ENCODE measurements at places on chromosomes 1 and 21.
A peak's percentile ranks its signal among the peaks of the same experiment; 100 is the strongest.

- no peak for DNase-seq
Observed at GRCh38 chr1:82343381-82343780, 542.6 kb downstream of the ADGRL2 start.

DNA sequence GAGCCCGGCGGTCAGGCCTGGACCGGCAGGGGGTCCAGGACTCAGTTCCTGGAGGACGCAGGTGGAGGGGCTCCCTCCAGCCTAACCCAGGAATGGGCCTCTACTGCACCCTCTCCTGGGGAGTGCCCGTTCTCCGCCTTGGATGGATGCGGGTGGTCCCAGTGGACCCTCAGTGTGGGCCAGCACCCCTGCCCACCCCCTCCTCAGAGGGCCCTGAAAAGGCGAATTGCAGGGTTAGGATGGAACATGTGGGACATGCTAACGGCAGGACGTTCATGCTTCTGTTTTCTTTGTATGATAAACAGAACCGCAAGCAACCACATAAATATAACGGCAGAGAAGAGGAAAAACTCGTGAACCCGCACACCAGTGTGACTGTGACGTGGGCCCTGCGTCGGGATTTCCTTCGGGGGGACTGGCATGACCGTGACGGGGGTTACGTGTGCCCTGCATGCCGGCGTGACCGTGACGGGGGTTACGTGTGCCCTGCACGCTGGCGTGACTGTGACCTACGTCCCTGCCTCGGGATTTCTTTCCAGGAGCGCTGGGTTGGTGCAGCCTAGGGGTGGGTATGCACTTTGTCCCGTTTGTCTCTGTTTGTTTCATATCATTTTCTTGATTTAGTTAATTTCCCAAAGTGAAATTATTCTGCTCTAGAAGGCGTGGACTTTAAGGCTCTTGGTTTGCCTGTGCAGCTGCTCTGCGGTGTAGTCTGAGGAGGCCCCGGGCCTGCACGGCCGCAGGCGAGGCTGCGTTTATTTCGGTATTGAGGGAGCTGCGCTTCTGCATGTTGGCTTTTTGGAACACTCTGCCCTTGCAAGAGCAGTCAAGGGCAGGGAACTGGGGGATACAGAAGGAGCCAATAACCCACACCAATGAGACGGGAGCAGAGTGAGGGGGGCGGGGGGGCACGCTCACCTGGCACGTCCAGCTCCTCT, 3.1 kb downstream of the FTCD start:
- peak; percentile 1 for DNase-seq

DNA sequence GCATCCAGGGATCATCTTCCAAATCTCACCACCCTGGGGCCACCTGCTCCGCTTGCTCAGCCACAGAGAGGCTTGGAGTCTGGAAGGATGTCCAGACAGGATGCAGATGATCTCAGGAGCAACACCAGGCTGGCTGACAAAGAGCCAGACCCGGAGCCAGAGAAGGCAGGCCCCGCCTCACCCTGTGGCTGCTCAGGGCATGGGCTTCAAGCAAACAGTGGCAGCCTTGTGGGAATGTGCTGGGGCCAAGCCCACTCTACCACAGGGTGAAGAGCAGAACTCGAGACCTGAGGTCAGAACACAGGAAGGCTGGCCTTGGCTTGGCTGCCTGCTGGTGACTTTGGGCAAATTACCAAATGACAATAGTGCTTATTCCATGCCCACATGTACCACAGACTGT, 45.5 kb downstream of the MRPL37 start:
- DNase-seq = no peak

GRCh38 chr1:174982971-174983689, 16.6 kb upstream of the CACYBP start:
- DNase-seq = no peak

- DNase-seq = no peak
Observed at GRCh38 chr1:88375977-88376376, 308.1 kb upstream of the PKN2 start.

DNA sequence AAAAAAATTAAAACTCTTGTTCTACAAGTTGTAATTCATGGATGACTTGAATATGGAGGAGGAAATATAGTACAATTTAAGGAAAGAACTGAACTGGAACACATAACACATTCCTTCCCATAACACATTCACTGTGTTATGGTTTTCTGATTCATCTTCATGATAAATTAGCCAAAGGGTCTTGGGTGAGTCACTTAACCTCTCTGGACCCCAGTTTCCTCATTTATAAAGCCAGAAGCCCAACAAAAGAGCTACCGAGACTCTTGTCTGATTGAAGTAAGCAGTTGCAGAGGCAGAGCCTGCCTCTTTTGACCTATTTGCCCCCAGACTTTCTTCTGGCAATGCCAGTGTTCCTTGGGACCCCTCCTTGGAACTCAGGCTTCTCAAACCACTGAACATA, 161.9 kb upstream of the KCTD3 start:
- DNase-seq = no peak

DNA sequence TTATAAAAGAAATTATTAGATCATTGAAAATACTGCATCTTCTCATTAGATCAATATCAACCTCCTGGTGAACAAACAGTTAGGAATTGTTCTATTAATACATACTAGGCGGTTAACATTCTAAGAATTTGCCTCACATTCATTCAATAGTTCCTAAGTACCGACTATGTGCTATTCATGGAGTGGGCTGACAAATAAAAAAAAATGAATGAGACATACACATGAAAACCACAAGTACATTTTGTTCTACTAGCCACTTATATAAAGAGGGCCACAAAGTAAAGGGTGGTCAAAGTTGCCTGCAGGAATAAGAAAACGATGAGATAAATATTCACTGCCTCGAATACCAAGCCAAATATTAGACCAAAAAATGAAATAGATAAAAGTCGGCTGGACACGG, 294.4 kb downstream of the SDCCAG8 start:
- DNase-seq = no peak

DNA sequence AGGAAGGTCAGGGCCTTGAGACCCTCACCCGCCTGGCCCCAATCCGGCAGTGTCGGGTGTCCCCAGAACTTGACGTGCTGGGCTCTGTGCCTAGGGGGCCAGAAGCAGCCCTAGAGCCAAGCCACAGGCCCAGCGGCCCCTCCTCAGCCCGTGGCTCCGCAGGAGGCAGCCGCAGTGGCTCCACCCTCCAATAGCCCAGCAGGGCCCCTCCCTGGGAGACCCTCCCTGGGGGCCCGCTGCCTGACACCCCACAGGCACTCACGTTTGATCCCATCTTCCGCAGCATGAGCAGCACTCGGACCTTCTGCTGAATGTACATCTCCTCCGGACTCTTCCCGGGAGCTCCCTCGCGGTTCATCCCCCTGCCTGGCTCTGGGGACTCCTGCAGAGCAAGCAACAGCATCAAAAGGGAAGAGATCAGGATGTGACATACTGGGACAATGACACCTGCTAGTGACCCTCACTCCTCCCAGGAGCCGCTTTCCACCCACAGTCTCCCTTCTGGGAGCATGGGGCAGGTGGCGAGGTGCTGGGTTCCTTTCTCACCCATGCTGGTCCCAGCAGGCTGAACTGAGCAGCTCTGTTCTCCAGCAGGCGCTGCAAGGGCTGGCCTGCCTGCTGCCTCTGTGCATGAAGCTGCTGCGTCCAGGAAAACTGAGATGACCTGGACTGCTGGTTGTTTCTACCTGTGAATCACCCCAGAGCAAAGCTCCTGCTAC, 38.2 kb downstream of the CTNNBIP1 start:
- DNase-seq = no peak

- no peak for DNase-seq
Observed at GRCh38 chr1:111735858-111736544, 3.2 kb downstream of the INKA2 start.

GRCh38 chr1:61080413-61081143, 1.8 kb upstream of the NFIA start:
- DNase-seq = no peak

GRCh38 chr1:175394739-175395138, 202.2 kb upstream of the KIAA0040 start:
- no peak for DNase-seq

DNA sequence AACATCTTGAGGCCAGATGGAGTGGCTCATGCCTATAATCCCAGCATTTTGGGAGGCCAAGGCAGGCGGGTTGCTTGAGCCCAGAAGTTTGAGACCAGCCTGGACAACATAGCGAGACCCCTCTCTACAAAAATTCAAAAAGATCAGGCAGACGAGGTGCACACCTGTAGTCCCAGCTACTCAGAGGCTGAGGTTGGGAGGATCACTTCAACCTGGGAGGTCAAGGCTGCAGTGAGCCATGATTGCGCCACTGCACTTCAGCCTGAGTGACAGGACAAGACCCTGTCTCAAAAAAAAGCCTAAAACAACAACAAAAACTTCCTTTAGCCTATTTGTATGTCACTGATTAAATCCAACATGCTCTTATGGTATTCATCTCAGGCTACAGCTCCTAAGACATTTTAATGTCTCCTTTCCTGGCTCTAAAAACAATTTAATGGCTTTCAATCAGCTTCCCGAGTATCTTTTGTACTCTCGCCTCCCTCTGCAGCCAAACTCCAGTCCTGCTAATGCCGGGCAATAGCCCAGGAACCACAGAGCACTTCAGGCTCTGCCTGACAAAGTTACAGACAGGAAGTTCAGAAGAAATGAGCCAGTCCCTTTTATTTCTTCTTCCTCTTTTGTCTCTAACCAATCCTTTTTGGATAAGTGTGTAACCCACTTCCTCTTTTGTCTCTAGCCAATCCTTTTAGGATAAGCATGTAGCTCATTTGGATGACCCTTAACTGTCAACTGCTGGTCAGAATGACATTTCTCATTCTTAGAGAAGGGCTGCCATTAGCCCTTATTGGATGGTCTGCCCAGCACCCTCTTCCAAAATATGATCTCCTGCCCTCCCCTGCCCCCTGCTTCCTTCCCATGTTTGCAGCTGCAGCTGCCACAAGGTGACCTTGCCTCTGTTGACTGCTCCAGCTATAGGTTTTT, 6.6 kb upstream of the DOP1B start:
- DNase-seq = no peak

GRCh38 chr1:209266590-209267205, 316.8 kb upstream of the CAMK1G start:
- no peak for DNase-seq

- no peak for DNase-seq
Observed at GRCh38 chr1:202343652-202344349, 2.1 kb upstream of the UBE2T start.

DNA sequence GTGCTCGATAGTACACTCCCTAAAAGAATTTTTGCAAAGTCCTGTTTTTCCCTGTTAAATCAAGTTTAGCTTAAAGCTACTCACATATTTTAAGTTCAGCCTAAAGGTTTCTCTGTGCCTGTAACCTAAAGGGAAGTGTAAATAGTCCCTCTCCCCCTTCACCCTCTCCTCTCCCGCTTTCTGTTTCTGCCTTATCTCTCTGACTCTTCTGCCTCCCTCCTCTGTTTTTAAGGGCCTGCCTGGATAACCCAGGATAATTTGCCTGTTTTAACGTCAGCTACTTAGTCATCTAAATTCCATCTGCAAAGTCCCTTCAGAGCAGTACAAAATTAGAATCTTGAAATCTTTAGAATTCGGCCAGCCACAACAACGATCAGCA, 92.6 kb downstream of the NID1 start:
- DNase-seq = no peak

- no peak for DNase-seq
Observed at GRCh38 chr1:54600947-54601721, 22.2 kb downstream of the FAM151A start.

- DNase-seq = no peak
Observed at GRCh38 chr1:48181669-48182367, 40.7 kb upstream of the SLC5A9 start.

- DNase-seq = peak; percentile 83
Observed at GRCh38 chr1:58785442-58786058, 1.7 kb upstream of the JUN start.

DNA sequence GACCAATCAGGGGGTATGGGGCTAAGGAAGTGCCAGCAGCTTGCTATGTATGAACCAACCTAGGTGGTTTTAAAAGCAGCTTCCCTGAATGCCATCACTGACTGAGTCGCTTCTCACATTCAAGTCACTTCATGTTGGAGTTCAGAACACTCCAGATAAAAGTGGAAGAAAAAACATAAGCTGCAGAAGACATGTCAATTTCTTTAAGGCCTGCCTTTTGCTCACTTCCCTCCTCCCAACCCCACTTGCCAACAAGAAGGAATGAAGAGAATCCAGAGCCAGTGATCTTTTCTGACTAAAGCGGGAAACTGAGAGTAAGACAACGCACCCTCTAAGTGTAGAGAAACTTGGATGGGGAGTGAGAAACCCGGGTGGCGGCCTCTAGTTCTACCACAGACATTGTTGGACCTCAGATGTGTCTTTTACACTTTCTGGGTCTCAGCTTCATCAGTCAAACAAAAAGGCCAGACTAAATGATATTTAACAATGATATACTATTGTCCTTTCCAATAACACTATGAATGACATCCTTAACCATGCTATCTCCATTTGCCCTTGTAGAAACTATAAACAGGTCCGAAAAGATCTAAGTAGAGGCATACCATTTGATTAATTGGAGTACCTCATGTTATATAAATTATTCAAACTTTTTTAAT, 54.1 kb downstream of the LUZP1 start:
- DNase-seq = no peak

DNA sequence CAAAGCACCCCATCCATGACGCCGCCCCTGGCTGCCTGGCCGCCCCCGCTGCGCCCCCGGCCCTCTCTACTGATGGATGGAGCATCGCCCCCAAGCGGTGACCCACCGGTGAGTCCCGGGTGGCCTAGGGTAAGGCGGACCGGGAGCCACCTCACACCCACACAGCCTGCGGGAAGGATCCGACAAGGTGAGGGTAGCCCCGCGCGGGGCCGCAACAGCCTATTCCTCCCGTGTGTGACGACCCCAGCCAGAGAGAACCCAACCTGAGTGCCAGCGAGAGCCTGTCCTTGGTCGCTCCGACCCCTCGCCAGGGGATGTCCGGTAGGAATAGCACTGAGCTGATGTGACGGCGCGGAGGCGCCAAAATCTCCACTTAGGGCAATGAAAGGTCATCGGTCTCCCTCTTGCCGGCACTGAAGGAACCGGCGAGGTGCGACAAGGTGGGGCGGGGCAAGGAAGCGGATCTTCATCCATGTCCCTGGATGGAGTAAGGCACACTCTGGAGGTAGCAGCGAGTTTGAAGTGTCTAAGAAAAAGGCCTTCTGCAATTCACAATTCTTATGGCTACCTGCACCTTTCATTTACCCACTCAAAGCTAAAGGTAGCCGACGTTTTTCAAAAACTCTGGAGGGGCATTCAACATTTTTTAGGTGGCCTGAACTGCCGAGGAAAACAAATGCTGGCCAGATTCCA, 19.7 kb upstream of the CHIA start:
- DNase-seq = no peak

GRCh38 chr1:234292011-234292410, 81.2 kb upstream of the COA6 start:
- no peak for DNase-seq

DNA sequence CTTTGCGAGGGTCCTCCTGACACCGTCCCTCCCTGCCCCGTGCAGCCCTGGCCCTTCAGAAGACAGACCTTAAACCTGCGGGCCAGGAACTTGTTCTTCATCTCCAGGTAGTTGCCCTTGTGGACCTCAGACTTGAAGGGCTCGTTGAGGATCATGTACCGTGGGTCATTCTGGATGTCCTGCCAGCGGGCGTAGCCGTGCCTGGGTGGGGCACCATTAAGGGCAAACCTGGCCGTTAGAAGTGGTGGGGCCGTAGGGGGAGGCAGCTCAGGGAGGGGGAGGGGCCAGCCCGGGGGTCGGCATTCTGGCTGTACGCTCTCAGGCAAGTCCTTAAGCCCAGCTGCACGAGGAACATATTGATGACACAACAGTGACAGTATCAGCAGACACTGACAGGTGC, 64.6 kb downstream of the KCNAB2 start:
- DNase-seq = no peak
